Psoas muscle (tissue), 8 donors: ENCODE measurements at places on chromosomes 12 and 14. TPM values are rescaled to one million over a fixed set of nuclear protein-coding genes. Genes with fewer than 3 reads are reported as not detected.

Gene COX8C
- total RNA-seq: not detected

Gene ABCC9
- total RNA-seq: 87.2 TPM

Gene CLEC9A
- total RNA-seq: not detected

Gene SUDS3
- 18.9 TPM for total RNA-seq

Gene TMEM132C
- total RNA-seq: 0.69 TPM

Gene ALX1
- total RNA-seq: 0.36 TPM

- no peak for DNase-seq
Observed at GRCh38 chr14:34237081-34237480, 225.0 kb downstream of the SPTSSA start.

DNA sequence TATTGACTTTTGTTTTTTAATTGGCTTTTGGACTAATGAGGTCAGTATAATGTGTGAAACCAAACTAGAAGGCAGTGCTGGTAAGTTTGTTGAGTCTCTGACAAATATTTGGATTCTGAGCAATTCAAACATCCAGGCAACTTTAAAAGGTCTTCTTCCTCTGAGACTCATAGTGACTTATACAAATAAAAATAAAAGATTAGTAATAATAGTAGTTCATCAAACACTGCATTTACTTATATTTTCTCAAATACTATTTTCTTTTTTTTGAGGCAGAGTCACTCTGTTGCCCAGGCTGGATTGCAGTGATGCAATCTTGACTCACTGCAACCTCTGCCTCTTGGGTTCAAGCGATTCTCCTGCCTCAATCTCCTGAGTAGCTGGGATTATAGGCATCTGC, 337.9 kb downstream of the DAD1 start:
- no peak for DNase-seq

DNA sequence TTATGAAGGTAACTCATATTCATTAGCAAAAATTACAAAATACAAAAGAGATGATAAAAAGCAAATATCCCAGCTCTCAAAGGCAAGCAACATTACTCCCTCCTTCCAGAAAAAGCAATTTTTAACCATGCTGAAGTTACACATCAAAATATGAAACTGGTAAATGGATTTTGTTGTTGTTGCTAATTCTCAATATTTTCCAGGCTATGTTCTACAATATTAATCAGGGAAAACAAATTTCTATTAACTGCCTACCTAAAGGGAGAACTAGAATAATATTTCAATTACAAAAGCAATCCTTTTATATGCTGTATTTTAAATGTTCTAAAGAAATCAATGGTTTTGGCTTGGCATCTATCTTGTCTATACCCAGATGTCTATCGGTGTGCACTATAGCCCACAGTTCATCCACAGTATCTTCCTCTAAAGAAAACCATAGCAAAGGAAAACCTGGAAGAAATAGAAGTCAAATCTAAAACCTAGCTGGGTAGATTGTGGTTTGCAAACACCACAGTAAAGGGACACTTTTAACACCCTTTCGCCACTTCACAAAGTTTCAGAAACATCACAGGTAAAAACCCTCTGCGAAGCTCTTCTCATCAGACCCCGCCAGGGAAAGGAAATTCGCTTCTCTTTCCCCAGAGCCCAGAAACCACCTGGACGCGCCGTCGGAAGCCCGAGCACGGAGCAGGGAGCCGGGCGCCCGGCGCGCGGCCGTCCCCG, 32.0 kb downstream of the TC2N start:
- no peak for DNase-seq

GRCh38 chr14:32443890-32444661, 115.0 kb downstream of the AKAP6 start:
- DNase-seq: no peak

DNA sequence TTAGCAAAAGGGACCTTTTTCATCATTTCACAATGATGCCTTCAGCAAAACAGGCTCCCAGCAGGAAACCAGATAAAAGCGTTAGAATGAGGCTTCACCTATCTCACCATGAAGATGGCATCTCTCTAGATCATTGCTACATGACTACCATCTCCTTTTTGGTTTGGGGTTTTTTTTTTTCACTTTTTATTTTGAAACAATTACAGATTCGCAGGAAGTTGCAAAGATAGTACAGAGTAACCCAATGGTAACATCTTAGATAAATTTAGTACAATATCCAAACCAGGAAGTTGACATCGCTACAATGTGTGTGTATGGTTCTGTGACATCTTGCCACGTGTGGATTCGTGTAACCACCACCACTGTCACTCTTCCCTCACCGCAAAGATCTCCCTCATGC, 22.3 kb upstream of the PWP1 start:
- no peak for DNase-seq

- no peak for DNase-seq
Observed at GRCh38 chr12:128531170-128531569, 264.2 kb downstream of the TMEM132C start.

- DNase-seq: no peak
Observed at GRCh38 chr12:98416845-98417244, 98.5 kb upstream of the TMPO start.

- no peak for DNase-seq
Observed at GRCh38 chr12:60021235-60021634, 425.4 kb downstream of the SLC16A7 start.

DNA sequence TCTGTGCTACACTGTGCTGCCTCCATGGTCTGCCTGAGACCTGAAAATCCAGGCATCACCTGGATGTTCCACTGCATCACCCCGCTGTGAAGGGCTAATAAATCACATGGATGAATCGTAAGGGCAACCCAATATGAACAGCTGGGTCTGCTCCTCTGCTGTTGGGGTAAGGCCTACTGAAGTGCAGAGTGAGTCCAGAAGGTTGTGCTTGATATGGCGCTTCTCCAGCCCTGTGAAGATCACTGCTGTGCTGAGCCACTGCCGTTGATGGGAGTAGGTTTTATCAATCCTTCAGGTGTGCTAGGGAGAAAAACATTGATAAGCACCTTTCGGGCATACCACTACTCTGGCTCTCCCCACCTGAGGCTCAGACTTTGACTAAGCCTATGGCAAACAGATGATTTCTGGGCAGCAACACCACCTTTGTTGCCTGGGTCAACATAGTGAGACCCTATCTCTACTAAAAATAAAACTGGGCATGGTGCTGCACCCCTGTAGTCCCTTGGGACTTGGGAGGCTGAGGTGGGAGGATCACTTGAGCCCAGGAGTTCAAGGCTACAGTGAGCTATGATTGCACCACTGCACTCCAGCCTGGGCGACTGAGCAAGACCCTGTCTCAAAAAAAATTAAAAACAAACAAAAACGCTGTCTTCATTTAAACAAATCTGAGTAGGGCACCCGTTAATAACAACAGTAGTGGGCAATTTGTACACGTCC, 1.7 kb downstream of the ACVRL1 start:
- DNase-seq: no peak

GRCh38 chr12:48352157-48352760, 1.5 kb upstream of the ZNF641 start:
- no peak for DNase-seq

- DNase-seq: no peak
Observed at GRCh38 chr14:89881839-89882238, 72.7 kb downstream of the EFCAB11 start.

- peak; percentile 18 for DNase-seq
Observed at GRCh38 chr14:61510736-61511557, 184.4 kb upstream of the HIF1A start.

GRCh38 chr12:19038209-19038608, 91.3 kb upstream of the PLEKHA5 start:
- DNase-seq: no peak
